Kidney epithelial cell (primary cell): ENCODE measurements at places on chromosomes 5 and 9. TPM values are rescaled to one million over a fixed set of nuclear protein-coding genes. Genes with fewer than 3 reads are reported as not detected.

GRCh38 chr9:123604861-123605260 lies 248.9 kb downstream of the CRB2 start:
- no peak for DNase-seq

DNA sequence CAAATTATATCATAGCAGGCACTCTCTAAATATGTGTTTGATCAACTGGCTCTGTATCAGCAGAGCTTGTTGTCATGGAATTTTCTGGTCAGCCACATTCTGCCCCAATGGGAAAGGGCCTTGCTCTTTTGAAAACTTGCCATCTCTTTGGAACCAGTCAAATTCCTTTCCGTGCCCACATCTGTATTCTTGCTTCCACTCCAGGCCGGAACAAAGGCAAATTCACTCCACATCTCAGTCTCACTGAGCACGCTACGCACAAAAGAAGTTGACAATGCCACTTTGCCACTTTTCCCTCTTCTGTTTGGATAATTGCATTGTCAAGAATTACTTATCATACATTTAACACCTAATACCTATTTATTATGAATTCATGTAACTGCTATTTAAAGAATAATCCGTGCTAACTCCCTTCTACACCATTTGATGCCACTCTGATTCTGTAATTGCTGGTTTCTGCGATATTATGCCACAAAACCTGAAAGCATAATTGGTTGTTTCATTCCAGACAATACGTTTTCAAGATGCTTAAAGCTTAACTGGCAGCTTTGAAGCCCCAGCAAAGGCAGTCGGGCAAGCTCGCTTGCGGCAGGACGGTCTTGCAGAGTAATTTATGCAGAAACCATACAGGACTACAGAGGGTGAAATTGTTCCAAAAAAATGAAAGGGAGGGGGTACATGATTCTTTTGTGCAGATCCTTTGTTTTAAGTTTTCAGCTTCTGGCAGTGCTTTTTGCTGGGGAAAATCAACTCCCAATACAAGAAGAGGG lies 277.7 kb downstream of the MSX2 start:
- no peak for DNase-seq

DNA sequence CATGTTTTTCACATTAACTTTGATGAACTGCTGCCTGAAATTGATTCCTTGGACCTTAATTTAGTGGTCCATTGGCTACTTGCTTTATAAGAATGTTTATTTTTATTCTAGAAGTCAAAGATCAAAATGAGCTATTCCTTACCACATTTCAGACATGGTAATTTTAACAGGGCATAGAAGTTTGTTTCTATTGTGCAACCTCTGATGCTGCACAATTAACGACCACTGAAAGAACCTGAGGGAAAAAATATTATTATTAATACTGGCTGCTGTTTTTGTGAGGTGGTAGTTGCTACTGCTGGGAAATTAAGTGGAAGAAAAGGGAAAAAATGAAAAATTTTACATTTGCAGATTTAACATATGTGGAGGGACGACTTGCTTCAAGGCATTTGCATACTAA lies 37.9 kb upstream of the RAB3C start:
- DNase-seq: no peak

- no peak for DNase-seq
Measured at GRCh38 chr5:76473661-76474060, 70.6 kb downstream of the IQGAP2 start.

DNA sequence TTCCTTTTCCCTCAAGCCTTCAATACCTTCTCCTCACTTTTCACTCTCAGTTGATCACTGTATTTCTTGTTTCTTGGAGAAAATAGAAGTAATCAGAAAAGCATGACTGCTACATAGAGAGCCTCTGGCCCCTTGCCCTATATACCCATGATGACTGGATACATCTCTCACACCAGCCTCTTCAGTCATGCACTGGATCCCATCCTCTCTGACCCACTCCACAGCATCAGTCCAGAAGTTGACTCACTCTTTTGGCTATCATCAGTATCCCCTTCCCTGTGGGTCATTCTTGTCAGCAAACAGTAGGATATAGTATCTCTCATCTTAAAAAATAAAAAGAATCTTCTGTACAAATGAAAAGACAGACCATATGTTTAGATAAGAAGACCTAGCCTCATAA lies 32.9 kb downstream of the PTCD2 start:
- no peak for DNase-seq

GRCh38 chr5:41195228-41195627 lies 18.1 kb downstream of the C6 start:
- DNase-seq: no peak

DNA sequence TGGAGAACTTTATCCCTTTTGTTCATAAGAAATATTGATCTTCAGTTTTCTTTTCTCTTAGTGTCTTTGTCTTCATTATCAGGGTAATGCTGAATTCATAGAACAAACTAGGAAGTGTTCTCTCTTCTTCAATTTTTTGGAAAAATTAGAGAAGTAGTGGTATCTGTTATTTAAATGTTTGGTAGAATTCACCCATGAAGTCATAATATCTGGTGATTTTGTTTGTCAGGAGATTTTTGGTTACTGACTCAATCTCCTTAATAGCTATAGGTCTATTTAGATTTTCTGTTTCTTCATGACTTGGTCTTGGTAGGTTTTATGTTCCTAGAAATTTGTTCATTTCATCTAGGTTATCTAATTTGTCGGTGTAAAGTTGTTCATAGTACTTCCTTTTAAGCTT lies 45.4 kb upstream of the STARD4 start:
- no peak for DNase-seq

- DNase-seq: peak; percentile 43
Measured at GRCh38 chr9:69569738-69570451, 102.3 kb downstream of the APBA1 start.

The C9 gene
- not detected in 2 replicates for total RNA-seq

The IFNB1 gene
- total RNA-seq: not detected in 2 replicates
